ENCODE measurements at places on chromosomes 5 and 9.
A peak's percentile ranks its signal among the peaks of the same experiment; 100 is the strongest.

- DNase-seq = no peak
Observed at GRCh38 chr9:129234491-129234890, 56.4 kb upstream of the IER5L start.

- peak; percentile 79 for DNase-seq
Observed at GRCh38 chr9:88949961-88950340, 41.3 kb upstream of the S1PR3 start.

- DNase-seq = no peak
Observed at GRCh38 chr9:17865881-17866280, 287.0 kb downstream of the SH3GL2 start.

DNA sequence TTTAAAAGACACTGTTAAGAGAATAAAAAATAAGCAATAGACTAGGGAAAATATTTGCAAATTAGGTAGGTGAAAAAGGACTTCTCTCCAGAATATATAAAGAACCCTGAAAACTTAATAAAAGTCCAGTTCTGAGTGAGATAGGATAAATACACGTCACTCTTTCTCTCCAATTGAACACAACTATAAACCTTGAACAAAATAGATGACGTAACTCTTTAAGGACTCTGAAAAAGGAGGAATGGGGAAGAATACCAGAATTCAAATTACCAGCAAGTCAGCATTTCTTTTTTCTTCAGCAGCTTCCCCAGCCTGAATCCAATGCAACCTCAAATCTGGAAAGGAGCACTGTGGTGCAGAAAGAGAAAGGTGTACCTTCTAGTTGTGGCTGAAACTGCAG, 6.8 kb upstream of the WDR41 start:
- DNase-seq = no peak

DNA sequence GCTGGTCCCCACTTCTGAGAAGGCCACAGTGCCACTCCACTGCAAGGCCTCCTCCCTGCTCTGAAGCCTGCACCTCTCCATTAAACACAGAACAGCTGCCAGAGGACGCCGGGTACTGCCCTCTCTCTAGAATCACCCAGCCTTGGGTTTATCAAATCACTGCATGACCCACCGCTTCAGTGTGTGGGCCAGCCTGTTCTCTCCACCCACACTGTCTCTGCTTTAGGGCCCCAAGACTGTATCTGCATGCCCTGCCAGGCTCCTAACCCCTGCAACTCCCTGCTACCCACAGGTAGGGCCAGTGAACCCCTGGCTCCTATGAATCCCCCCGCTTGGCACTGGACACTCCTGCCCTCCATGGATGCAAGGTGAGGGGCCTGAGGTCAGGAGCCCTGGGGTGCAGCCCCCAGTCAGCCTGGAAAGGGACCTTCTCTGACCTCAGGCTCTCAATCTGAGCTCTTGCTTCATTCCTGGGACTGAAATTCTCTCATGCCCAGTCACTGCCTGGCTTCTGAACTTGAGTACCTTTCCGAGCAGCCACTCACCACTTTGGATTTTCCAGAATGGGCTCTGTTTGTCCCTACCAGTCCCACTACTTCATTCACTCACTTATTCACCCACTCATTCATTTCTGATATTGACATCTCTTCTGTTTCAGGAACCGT, 206.3 kb downstream of the GABBR2 start:
- peak; percentile 90 for DNase-seq

GRCh38 chr9:18768951-18769622, 263.9 kb downstream of the SAXO1 start:
- no peak for DNase-seq

DNA sequence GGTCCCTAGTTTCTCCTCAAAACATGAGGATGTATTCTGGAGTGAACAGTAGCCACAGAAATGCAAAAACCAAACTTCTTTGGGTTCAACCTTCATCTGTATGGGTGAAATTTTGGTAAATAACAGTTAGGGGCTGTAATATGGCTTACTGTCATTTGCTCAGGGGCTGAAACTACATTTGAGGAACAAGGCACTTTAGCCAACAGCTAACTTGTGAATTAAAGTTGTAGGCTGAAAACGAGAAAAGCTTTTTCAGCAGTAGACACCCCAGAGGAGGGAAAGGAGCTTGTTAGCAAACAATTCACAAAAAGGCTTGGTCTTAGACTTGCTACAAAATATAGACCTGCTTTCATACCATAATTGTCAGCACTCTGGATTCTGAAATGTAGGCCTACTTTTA, 6.6 kb downstream of the TMEM171 start:
- DNase-seq = no peak

GRCh38 chr5:176492431-176492830, 44.2 kb downstream of the FAF2 start:
- peak; percentile 17 for DNase-seq

DNA sequence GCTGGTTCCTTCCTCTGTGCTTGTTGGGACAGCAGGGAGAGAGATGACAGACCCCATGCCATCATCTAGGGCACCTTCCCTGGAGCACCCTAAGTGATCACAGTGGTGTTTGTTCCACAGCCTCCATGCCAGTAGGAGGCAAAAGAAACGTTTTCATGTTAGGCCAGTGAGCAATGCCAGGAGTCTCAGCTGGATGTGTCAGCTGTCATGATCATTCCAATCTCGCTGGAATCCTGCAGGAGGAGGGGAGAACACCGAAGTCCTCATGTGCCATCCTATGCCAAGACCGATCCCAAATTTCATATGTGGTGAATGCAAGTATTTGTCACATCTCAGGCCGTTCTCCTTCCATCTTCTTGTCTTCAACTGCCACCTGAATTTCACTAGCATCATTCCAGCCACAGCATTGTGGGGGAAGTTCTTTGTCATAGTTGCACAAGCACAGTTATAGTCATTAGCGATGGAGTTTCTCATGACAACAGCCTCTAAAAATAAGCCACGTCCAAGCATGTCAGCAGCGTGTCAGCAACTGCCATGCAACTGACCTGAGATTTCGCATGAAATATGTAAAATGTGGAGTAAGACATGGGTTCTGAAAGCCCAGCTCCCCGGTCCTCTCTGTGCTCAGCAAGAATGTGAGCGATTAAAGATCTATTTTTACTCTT, 97.2 kb upstream of the DNAH5 start:
- peak; percentile 71 for DNase-seq

- peak; percentile 18 for DNase-seq
Observed at GRCh38 chr5:155729684-155730059, 597.3 kb upstream of the SGCD start.

DNA sequence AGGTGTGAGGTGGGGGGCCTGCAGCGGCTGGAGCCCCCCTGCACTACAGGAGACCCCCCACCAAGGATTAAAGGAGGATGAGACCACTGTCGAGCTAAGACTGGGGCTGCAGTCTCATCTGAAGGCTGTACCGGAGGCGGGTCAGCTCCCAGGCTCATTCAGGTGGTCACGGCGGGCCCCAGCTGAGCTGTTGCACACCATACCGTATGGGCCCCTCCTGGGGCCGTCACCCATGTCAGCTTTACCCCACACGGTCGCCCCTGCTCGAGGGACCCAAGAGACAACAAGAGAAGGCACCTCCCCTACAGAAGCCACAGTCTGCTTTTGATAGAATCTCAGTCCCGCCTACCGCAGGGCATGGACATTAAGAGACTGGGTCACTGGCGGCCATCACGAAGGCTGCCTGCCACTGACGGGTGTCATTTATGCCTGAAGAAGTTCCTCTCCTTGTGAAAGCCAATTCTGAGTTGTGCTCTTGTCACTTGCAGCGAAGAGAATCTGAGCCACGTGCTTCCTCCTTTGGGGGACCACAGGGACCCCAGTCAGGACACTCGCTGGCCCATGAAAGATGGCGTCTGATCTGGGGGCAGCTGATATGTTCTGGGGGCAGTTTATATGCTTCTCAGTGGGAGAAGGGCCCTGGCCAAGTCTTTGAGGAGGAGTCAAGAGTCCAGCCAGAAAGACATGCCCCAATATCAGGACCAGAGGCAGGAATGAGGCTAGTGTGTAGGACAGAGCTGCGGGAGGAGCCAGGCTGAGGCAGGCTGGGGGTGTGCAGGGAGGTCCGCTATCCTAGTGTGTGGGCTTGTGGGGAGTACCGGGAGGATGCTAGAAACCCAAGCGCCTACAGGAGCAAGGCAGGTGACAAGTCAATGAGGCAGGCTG, 102.4 kb downstream of the ZNF354C start:
- DNase-seq = no peak

GRCh38 chr9:86589273-86589672, 235.1 kb upstream of the TUT7 start:
- DNase-seq = no peak

- peak; percentile 77 for DNase-seq
Observed at GRCh38 chr5:139394123-139394653, 716 bp downstream of the PROB1 start.

- no peak for DNase-seq
Observed at GRCh38 chr5:94212476-94212875, 405.9 kb downstream of the KIAA0825 start.

- DNase-seq = no peak
Observed at GRCh38 chr9:110958847-110959246, 79.4 kb downstream of the LPAR1 start.

- peak; percentile 35 for DNase-seq
Observed at GRCh38 chr5:8633696-8634095, 764.7 kb downstream of the MTRR start.

DNA sequence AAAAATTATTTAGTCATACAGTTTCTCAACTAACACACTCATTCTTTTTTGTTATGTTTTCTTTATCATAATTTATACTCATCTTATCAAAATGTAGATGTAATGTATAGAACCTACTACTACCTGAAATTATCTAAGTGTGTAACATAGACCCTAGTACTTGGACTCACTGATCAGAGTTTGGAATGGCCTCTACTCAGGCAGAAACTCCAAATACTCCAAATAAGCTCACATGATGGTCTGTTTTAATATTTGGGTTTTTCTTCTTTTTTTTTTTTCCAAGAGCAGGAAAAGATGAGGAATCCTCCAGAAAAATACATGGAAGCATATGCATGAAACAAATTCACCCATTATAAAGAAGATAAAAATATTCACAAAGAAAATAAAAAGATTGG, 126.3 kb downstream of the PDE4D start:
- DNase-seq = no peak

DNA sequence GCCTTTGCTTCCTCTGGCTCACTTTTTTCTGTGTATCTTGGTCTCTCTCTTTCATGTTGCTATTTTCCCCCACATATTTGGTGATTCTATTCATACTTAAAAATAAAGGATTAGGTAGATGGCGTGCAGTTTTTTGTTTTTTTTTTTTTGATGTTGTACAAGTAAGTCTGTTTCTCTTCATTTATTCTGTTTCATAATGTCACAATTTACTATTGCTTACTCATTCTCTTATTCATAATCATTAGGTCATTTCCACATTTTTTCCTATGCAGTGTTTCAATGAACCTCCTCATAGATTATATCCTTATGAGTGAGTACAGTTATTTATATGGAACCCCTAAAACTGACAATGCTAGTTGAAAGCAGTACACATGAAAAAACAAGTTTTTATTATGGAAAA, 136.3 kb downstream of the APBA1 start:
- peak; percentile 77 for DNase-seq

GRCh38 chr9:112380102-112380824, at the start of gene HSDL2:
Gene HSDL2 (plus strand): TSS chr9:112380108. CDS start chr9:112380164, 56 bp downstream.
- peak; percentile 78 for DNase-seq

DNA sequence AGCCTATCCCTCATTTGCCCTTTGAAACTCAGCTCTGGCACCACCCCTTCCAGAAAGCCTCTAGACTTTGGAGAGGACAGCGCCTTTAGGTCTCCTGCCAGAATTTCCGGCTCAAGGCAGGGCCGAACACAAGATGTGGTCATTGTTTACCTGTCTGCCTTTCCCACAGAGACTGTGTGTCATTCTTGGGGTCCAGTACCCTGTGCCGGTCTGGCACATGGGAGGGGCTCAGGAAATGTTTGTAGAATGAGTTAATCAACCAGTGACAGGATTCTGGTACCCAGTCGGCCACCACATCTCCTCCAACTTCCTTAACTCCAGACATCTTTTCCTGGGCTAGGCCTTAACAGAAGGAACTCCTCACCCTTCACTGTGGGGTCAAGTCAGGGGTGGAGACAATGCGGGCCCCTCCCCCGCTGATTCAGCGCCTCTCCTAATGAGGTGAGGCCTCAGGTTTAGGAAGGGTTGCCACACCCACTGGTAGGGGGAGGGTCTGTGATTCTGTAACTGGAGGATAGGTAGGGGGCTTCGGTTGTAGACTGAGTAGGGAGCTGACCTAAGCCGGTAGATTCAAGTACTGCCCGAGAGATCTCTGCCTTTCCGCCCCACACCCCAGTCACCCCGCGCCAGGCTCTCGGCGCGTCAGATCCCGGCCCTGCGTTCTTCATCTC, 29.3 kb downstream of the PCDH1 start:
- DNase-seq = peak; percentile 73

- no peak for DNase-seq
Observed at GRCh38 chr9:27131731-27132130, 22.7 kb downstream of the TEK start.
